ENCODE measurements at places on chromosomes 6 and 20.
A peak's percentile ranks its signal among the peaks of the same experiment; 100 is the strongest.

DNA sequence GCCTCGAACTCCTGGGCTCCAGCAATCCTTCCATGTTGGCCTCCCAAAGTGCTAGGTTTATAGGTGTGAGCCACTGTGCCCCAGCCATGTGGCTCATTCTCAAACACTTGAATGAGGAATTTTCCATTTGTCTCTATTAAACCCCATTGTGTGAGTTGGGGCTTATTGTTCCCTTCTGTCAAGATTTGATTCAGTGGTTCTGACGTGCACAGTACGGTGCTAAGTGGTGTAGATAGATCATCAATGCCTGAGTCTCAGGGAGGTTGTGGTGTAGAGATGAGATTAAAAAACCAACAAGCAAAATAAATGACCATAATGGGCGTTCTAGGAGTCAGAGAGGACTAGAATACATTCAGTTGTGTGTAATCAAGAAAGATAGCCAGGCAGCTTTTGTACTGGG lies 335.6 kb downstream of the PRL start:
- DNase-seq: no peak

DNA sequence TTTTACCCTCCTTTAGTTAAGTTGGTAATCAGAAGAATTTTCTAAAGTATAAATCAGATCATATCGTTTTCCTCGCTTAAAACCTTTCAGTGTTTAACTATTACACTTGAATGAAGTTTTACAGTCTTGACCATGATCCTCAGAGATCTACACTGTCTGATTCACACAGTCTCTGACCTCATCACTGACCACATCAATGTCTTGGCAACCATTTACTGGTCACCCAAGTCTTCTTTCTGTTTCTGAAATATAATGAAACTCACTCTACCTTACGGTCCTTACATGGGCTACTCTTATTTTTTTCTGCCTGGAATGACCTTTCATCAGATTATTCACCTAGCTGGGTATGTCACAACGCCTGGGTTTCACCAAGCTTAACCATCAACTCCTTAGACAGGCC lies 71.4 kb downstream of the ADGB start:
- no peak for DNase-seq

- no peak for DNase-seq
Observed at GRCh38 chr20:31823360-31824124, 4.4 kb downstream of the MYLK2 start.

DNA sequence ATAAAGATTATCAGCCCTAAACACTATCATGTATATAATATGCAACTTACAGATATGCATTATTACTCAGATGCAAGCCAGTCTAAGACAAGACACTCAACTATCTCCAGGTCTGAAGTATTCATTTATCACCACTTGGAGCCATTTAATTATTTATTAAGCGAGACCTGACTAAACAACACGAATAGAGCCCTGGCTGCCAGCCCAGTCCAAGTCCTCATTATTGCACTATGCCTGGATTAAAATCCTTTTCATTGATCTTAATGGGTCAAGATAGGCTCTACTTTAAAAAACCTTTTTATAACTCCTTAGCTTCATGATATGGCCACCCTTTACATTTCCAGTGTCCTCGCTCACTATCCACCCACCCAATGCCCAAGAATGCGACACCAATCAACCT lies 183.1 kb upstream of the MARCKS start:
- no peak for DNase-seq

DNA sequence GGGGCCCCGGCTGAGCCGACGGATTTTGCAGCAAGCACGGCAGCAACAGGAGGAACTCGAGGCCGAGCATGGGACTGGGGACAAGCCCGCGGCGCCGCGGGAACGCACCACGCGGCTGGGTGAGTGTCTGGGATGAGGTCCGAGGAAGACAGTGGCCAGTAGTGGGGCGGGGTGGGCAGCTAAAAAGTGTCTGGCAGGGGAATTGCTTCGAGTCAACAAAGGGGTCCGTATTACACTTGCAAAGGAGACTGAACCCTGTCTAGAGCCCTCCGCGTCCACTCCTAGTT lies 356 bp downstream of the BYSL start:
- no peak for DNase-seq

GRCh38 chr20:39124064-39124463 lies 161.9 kb downstream of the DHX35 start:
- no peak for DNase-seq

- no peak for DNase-seq
Observed at GRCh38 chr20:19013907-19014306, 198.5 kb upstream of the SLC24A3 start.

DNA sequence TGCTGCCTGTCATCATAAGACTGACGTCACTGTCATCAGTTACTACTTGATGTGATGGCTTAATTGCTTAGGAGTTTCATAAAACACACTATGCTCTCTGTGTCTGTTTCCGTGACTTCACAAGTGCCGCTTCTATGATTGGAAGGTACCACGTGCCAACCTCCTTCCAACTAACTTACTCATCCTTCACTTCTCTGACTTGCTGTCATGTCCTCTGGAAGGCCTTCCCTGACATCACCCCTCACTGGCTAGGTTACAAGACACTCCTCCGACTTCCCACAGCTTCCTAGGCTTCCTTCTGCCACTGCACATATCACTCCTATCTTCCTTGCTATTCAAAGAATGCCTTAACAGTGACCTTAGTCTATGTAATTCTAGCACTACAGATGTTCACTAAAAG lies 20.4 kb downstream of the SERINC3 start:
- no peak for DNase-seq

DNA sequence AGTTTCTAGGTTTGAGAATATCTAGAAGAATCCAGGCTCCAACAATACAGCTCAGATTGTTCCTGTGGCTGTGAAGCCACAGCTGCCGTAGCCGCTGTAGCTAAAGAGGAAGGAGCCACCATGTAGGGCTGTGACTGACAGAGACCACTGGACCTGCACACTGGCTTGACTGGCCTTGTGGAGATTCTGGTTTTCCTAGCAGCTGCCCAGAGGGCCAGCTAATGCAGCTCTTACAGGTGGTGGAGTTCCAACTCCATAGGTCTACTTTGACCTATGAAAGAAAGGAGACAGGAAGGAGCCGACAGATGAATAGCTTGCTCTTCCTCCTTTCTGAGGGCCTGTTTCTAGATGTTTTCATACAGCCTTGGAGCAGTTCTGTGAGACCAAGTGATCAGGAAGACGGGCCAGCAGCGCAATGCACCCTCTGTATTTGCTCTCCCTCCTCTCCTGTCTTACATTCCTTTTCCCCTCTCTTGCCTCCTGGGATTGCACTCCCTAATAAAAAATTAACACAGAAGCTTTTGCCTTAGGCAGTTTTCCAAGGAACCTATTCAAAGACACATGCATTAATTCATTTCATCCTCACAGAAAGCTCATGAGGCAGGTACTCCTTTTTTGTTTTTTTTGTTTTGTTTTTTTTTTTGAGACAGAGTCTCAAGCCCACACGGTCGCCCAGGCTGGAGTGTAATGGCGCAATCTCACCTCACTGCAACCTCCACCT lies 51.8 kb upstream of the MYB start:
- no peak for DNase-seq

- DNase-seq: no peak
Observed at GRCh38 chr6:154367839-154368695, 11.5 kb upstream of the IPCEF1 start.

GRCh38 chr20:35839904-35840303 lies 68.1 kb downstream of the PHF20 start:
- no peak for DNase-seq

DNA sequence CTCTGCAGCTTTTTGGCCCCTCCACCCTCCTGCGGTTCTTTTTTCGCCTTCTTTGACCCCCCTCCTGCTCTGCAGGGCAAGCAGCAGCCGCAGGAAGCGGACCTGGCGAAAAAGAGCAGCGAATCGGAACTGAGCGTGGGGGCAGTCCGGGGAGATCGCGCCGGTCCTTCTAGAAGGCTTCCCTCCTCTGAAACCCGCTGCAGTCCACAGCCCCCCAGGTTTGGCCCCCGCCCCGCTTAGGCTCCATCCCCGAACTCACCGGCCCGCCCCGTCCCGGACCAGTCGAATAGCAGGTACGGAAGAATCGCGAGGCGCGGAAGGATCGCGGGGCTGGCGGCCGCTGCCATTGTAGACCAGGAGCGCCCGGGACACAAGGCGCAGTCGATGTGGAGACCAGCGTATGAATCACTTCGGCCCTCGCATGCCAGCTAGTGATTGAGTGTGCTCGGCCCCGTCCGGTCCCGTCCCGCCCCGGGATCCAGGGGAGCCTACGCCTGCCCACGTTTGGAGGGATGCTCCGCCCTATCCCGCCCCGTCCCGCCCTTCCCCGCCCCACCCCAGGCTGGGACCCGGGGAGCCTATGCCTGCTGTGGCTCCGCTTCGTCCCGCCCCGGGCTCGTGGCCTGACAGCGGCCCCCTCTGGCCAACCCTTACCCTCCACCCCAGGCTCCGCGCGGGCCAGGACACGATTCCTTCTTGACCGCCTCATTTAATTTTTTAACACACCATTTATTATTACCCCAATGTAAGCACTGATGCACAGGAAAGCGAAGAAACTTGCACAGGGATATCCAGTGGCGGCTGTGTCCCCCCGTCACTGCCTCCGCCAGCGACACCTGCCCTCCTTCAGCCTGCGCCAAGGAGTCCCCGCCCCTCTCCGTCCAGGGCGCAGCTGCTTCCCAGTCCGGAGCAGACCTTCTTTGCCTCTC lies at the start of gene ULBP3:
Gene ULBP3, minus strand, starts transcription at position 402 of the 929 bp plus-strand sequence. Its CDS starts 55 bp downstream, at position 347.
- DNase-seq: peak; percentile 94

DNA sequence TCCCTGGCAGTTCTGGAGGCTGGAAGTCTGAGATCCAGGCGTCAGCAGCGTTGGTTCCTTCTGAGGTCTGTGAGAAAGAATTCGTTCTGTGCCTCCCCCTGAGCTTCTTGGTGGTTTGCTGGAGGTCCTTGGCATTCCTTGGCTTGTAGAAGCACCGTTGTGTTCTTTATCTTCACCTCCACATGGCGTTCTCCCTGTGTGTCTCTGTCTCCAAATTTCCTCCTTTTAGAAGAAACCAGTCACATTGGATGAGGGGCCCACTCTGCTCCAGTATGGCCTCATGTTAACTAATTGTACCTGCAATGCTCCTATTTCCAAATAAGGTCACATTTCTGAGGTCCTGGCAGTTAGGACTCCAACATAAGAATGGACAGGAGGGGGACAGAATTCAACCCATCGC lies 73.0 kb upstream of the BACH2 start:
- DNase-seq: no peak

GRCh38 chr20:54194724-54195438 lies 13.0 kb upstream of the PFDN4 start:
- no peak for DNase-seq

GRCh38 chr6:35487658-35488516 lies 9.0 kb downstream of the TEAD3 start:
- no peak for DNase-seq

- no peak for DNase-seq
Observed at GRCh38 chr6:121743691-121744090, 308.2 kb downstream of the GJA1 start.

DNA sequence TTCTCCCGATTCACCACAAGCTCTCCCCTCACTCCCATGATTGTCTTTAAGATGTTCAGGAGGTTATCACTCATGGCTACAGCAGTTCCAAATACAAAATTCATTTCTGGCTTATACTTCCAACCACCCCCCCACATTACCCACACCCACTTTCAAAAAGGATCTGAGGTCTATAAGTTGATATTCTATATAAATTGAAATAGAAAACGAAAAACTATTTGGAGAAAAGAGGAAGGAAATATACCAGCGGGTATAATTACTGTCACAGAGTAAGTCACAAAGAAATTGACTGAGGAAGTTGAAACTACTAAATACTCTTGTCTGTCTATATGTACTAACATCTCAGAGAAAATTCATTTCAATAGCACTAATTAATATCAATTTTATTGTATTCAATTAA lies 112.7 kb upstream of the TNFAIP3 start:
- no peak for DNase-seq

- DNase-seq: no peak
Observed at GRCh38 chr6:55694148-55694547, 115.2 kb upstream of the HMGCLL1 start.

- DNase-seq: no peak
Observed at GRCh38 chr6:14796974-14797762, 448.7 kb upstream of the JARID2 start.

DNA sequence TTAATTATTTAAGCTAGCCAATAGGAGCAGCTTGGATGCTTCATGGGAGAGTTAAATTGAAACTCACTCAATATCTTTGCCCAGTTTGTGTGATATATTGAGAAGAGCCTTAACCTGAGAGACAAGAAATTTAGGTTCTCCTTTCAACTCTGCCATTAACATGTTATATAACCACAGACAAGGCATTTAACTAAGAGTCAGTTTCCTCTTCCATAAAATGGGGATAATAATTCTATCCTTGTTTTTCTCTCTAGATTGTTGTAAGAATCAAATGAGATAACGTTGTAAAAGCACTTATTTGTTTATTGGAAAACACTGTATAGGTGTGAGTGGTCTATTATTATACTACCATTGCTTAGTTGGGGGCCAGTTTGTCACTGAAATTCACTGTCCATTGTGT lies 7.8 kb downstream of the ACSS2 start:
- DNase-seq: no peak

- no peak for DNase-seq
Observed at GRCh38 chr6:70124882-70125545, 177.9 kb downstream of the COL9A1 start.

- DNase-seq: no peak
Observed at GRCh38 chr6:150410906-150411305, 42.1 kb downstream of the IYD start.

- no peak for DNase-seq
Observed at GRCh38 chr20:2946988-2947961, 74.0 kb downstream of the PTPRA start.

- DNase-seq: peak; percentile 71
Observed at GRCh38 chr6:142416179-142416578, 114.4 kb downstream of the ADGRG6 start.

GRCh38 chr6:108730635-108731515 lies 117.3 kb upstream of the ARMC2 start:
- DNase-seq: peak; percentile 41

DNA sequence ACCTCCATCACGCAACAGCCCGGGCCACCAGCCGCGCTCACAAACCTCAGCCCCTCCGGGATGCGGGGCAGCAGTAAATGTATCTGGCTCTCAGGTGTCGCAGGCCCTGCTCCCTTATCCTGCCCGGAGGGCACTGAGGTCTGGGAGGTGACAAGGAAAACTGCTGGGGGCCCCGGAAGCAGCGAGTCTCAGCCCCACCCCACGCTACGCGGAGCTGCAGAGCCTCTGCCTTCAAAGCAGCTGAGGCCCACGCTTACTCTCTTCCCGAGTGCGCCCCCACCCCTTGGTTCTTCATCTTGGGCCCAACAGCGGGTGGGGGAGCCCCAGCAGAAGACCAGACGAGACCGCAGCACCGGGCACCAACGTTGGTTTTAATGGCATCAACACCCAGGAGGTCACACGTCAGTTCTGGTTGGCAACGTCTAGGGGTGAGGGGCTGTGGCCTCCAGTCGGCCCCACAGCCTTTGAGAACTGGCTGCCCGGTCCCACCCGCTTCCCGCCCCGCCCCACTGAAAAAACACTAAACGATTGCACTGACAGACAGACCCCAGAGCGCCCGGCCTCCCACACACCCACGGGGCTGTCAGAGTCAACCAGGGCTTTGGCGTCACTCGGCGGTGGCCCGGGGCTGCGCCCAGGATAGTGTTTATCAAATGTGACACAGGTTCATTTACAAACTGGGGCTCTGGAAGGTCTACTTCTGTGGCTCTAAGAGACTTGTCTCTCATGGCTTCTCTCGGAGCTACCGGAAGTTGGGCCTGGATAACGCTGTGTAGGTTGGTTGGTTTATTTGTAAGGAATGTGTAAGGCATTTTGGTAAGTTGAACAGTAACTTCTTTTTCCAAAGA lies 43.7 kb downstream of the DSTN start:
- no peak for DNase-seq

GRCh38 chr6:44122801-44123200 lies 4.5 kb downstream of the MRPL14 start:
- DNase-seq: no peak

Measured in right forelimb (tissue), 1 donor.